CD4-positive, alpha-beta T cell (primary cell): ENCODE measurements at places on chromosomes 12 and 14.

DNA sequence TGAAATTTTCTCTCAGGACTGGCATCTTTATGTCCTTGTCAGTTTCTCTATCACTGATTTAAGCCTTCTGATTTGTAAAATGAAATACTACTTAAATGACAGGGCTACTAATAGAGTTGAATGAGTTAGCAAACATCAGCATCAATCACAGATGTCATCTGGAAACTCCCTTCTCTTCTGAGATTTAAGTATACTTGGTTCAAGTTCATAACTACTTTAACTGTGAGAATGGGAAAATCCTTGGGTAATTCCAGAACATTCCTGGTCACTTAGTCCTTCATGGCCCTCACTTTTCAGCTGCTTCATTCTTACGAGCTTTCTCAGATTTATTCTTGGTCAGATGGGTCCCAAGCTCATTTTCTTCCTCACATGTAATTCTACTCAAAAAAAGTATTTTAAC lies 1655.3 kb upstream of the FLRT2 start:
- no peak for DNase-seq

DNA sequence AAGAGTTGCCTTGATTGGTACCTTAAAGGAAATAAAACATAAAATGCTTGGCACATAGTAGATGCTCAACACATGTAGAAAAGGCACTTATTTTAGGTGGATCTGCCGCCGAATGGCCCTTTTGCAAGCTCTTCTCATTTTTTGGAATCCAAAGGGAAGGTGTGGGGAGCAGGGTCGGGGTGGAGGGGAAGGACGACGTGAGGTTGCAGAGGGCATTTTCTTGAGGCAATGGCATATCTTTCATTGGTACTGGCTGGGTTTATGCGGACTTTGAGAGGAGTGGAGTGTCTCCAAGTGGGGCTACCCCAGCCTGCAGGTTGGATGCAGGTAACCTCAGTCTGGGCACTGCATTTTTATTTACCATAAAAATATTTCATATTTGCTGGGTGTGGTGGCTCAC lies 8.1 kb downstream of the RTL1 start:
- no peak for DNase-seq

- DNase-seq: no peak
These were observed 143.6 kb upstream of the OTX2 start for GRCh38 chr14:56953884-56954283.

DNA sequence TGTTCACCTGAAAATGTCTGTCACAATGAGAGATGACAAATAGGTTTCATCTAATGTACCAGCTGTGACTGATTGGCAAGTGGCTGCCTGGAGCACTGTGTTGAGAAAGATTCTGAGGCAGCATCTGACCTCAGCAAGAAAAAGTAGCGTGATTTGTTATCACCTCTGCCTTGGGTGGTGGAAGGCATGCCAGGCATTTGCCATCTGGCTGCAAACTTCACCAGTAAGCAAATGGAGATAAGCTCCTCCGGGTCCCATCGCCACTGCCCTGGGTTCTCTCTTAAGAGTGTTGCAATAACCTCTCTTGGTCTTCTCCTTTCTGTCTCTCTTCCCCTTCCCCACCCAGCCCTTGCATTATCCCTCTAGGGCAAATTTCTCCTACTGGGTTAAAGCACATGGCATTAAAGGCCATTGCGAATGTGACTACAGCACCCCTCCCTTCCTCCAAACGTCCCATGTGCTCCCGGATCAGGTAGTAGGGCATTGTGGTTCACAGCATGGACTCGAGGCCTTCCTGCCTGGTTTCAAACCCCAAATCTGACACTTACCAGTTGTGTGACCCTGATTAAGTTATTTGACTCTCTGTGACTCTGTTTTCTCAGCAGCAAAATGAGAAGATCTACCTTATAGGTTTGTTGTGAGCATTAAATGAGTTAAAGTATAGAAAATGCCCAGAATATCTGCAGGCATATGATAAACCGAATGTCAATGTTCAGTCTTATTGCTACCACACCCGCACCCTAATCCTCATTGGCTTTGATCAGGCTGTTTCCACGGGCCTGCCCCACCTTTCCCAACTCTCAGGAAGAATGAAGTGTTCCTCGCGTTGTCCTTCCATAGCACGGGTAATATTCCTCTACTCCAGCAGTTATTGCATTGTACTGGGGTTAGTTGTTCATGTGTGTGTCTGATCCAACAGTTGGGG lies 8.2 kb upstream of the LGALS3 start:
- peak; percentile 44 for DNase-seq

DNA sequence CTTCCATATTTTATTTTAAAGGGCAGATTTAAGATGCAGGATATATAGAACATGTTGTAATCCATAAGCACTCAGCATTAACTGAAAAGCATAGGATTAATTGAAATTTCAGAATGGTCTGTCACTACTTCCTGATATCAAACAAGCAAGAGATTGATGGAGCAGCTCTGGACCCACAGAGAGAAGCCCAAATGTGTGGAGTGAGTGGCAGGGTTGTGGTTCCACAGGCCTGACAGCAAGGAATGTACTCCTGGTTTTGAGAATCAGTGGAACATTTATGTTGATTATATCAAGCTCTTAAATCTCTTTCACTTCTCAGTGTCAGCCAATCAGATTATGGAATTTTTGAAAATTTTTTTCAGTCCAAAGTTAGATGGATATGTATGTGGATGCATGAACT lies 267.6 kb upstream of the PRICKLE1 start:
- DNase-seq: no peak
